WTC11 (cell line): ENCODE measurements at places on chromosomes 16 and 17. TPM values are rescaled to one million over a fixed set of nuclear protein-coding genes. Genes with fewer than 3 reads are reported as not detected.

GRCh38 chr16:79612207-79612606 is 11.7 kb upstream of the MAF start:
- DNase-seq: no peak

GRCh38 chr16:78421181-78421708 is 321.8 kb downstream of the WWOX start:
- DNase-seq: no peak

GRCh38 chr16:30439720-30440348 is 5.8 kb downstream of the SEPHS2 start:
- no peak for DNase-seq

- no peak for DNase-seq
Observed at GRCh38 chr16:89721546-89722391, 432 bp downstream of the ZNF276 start.

DNA sequence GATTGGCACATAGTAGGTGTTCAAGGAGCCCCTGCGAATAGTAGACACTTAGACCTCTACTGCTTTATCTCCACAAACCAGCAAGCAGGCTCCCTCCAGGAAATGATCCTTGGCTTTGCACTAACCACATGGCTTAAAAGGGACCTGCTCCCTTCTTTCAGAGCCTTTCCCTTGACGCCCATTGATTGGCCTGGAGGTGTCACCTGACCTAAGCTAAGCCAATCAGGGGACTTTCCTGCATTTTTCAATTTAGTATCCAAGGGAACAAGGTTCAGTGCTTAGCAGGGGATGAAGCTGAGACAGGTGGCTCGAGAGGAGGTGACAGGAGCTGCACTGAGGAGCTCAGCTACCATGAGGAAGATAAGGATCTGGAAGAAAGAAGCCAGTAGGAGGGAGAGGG is 52.8 kb downstream of the CLEC19A start:
- DNase-seq: no peak

GRCh38 chr16:50679266-50679665 is 1.8 kb downstream of the SNX20 start:
- no peak for DNase-seq

DNA sequence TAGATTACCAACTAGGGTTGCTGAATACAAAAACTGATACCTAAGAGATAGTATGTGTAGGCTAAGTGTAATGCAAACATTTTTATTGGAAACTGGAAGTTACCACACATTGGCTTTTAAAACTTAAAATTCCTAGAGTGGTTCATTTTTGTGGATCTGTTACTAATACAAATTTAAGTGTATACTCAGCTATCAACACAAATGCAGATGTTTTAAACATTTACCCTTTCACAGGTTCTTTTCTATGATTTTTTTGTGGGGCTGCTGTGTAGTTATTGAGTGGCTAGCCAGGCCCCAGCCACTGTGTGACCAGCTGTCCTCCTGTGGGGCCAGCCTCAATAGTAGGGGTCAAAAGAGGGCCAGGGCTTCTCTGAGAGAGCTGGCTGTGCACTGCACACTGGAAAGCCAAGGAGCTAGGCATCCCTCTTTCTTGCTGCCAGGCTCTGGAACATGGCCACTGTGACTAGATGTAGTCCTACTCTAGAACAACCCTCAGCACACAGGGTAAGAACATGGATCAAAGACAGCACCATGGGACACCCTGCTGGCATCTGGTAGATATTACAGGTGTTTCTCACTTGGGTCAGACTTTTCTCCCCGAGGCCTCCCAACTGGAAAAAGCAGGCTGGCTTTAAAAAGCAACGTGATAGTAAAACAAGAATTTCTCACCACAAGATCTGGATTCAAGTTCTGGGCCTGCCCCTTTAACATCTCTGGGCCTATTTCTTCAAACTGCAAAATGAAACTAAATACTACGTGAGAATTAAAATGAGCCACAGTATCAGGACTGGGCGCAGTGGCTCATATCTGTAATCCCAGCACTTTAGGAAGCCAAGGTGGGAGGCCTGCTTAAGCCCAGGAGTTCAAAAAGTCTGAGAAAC is 7.3 kb upstream of the VEZF1 start:
- peak; percentile 61 for DNase-seq

The TVP23A gene
- total RNA-seq: 1.2 to 3.1 TPM (median 2.1 TPM) in 3 replicates

- no peak for DNase-seq
Observed at GRCh38 chr17:51028176-51028863, 92.3 kb downstream of the SPAG9 start.

The TPSG1 gene
- total RNA-seq: not detected in 3 replicates

The INCA1 gene
- 0.61 to 1.1 TPM (median 1.1 TPM) in 3 replicates for total RNA-seq

- DNase-seq: peak; percentile 76
Observed at GRCh38 chr17:75549246-75550138, 24.0 kb downstream of the LLGL2 start.

The ABCA10 gene
- 0.14 TPM in 1 of 3 replicates, not detected in the others for total RNA-seq

The TK1 gene
- 72.5 to 84.1 TPM (median 82.6 TPM) in 3 replicates for total RNA-seq

- no peak for DNase-seq
Observed at GRCh38 chr17:4604111-4604644, 19.8 kb downstream of the SMTNL2 start.

The TSPOAP1 gene
- 10.9 to 19.0 TPM (median 16.4 TPM) in 3 replicates for total RNA-seq

The KCNJ18 gene
- total RNA-seq: not detected in 3 replicates
